IgD-negative memory B cell (primary cell): ENCODE measurements at places on chromosomes 11 and 22. TPM values are rescaled to one million over a fixed set of nuclear protein-coding genes. Genes with fewer than 3 reads are reported as not detected.

The FAM83F gene
- polyA plus RNA-seq = not detected

The VPREB3 gene
- 1,081 TPM for polyA plus RNA-seq

The PDE3B gene
- polyA plus RNA-seq = 5.5 TPM

The C11orf21 gene
- polyA plus RNA-seq = 6.2 TPM

The SERPIND1 gene
- polyA plus RNA-seq = 0.23 TPM

The ALDH3B1 gene
- 0.36 TPM for polyA plus RNA-seq

The ATP6V1E1 gene
- 113 TPM for polyA plus RNA-seq
